Colonic mucosa (tissue), 4 donors: ENCODE measurements at places on chromosomes 4 and X. TPM values are rescaled to one million over a fixed set of nuclear protein-coding genes. Genes with fewer than 3 reads are reported as not detected.

DNA sequence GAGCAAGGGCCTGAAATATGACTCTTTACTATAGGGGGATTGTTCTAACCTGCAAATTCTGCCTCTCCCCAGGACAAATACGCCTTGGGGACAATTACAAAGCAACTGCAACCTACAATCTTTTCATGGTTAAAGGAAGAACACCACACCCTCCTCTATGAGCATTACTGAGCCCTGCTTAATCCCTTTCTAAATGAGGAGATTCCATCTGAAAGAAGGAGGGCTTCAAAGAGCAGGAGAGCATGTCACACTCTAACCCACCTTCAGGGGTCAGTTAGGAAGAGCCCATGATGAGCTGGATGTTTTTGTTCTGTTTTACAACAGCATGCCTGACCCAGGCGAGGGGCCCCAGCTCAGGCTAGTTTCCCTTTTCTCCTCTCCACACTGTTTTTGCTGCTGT, 134.0 kb upstream of the ANXA3 start:
- no peak overlapping the region for H3K4me3 ChIP-seq
- no peak for DNase-seq
- no peaks in the 10 kb centered on the region for H3K4me1 ChIP-seq
- no peaks in the 10 kb centered on the region for H3K27me3 ChIP-seq

GRCh38 chr4:82403725-82404124, 26.5 kb downstream of the HNRNPDL start:
- H3K4me3 ChIP-seq = no peak overlapping the region
- no peak for DNase-seq
- no peaks in the 10 kb centered on the region for H3K36me3 ChIP-seq
- H3K27me3 ChIP-seq = no peaks in the 10 kb centered on the region
- H3K27ac ChIP-seq = no peak overlapping the region

- no peaks in the 10 kb centered on the region for H3K4me1 ChIP-seq
- H3K36me3 ChIP-seq = no peaks in the 10 kb centered on the region
- H3K27me3 ChIP-seq = no peaks in the 10 kb centered on the region
Observed at GRCh38 chrX:130577431-130577830, 175.6 kb downstream of the RBMX2 start.

DNA sequence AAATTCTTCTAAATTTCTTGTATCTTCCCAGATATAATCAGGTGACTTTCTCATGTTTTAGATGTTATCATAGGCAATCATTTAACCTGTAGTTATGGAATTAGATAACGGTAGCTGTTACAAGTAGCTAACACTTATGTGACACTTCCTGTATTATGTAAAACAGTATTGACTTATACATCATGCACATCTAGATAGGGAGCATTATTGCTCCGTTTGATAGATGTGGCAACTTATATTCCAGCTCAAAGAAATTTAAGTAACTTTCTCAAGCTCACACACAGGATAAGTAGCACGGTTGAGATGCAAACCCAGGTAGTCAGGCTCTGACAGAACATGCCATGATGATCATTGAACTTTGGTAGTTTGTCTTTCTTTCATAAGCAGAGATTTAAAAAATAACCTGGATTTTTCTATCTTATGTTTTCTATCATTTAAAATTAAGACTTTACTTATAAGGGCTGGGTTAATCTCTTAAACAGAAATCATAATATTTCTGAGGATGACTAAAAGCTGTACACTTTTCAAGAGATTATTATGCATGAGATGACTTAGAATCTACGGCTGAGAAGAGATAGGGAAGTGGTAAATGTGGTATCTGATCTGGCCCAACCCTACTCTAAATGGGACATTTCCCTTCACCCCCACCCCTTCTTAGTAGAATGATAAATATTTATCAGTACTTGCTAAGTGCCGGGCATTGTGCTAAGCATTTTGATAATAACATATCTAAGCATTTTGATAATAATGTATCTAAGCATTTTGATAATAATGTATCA, 69.1 kb upstream of the HPGD start:
- no peaks in the 10 kb centered on the region for H3K36me3 ChIP-seq
- H3K4me1 ChIP-seq = no peaks in the 10 kb centered on the region
- DNase-seq = no peak
- H3K27ac ChIP-seq = no peak overlapping the region

- H3K4me1 ChIP-seq = no peaks in the 10 kb centered on the region
- H3K4me3 ChIP-seq = no peak overlapping the region
- no peaks in the 10 kb centered on the region for H3K27me3 ChIP-seq
- DNase-seq = no peak
- no peaks in the 10 kb centered on the region for H3K36me3 ChIP-seq
Observed at GRCh38 chr4:171793723-171794122, 19.5 kb upstream of the GALNTL6 start.

DNA sequence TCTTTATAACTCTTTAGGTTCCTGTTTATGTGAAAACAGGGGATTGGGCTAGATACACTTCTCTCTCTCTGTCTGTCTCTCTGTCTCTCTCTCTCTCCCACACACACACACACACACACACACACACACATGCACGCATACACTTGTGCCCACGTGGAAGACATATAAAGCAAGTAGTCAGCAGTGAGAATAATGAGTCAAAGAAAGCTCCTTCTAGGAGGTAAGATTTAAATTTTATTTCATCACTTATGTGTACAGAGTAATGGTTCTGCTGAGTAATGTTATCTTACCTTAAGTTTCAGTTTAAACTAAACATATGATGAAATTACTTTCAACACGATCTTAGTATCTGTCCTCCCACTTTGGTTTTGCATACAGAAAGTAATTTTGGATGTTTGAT, 243.0 kb upstream of the TEX13A start:
- no peak overlapping the region for H3K4me3 ChIP-seq
- DNase-seq = no peak
- no peak overlapping the region for H3K27ac ChIP-seq
- no peaks in the 10 kb centered on the region for H3K4me1 ChIP-seq
- H3K36me3 ChIP-seq = no peaks in the 10 kb centered on the region

DNA sequence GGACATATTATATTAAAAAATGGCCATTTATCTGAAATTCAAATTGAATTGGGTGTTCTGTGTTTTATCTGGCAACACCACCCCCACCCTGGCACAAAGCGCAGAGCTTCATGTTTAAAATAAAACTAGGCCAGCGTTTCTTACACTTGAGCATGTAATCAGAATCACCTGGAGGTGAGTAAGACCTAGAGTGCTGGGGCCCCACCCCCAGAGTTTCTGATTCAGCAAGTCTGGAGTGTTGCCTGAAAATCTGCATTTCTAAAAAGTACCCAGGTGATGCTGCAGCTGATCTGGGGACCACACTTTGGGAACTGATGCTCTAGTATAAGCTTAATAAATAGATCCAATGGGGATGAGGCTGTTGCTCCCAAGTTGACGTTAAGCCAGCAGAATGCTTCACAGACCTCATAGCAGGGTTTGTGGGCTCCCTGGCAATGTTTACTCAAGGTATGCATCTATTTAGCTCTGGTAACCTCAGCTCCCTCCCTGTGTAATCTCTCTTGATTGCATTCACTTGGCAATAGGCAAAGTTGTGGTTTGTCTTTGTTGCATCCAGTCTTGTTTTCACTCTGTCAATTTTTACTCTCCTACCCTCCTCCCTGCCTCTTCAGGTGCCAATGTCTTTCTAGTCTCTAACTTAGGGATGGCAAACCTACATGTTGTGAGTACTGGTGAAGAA, 99.8 kb upstream of the TEX13D start:
- no peaks in the 10 kb centered on the region for H3K4me1 ChIP-seq
- H3K4me3 ChIP-seq = no peak overlapping the region
- DNase-seq = no peak

GRCh38 chr4:69524706-69525105, 29.0 kb upstream of the UGT2B4 start:
- H3K4me3 ChIP-seq = no peak overlapping the region
- H3K27ac ChIP-seq = no peak overlapping the region

DNA sequence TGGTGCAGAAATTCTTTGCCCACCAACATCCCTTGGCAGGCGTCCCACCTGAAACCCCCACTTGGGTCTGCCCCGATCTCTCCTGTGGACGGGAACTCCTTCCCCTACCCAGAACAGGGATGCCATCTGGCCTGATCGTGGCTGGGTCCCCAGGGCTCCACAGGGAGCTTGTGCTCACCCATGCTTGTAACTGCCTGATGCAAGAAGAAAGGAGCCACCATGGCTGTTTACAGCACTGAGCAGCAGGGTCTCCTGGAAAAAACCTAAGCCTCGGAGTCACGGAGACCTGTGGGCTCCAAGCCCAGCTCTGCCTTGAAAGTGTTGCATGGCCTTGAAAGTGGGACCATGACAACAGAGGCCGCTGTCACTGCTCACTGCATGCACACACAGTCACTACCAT, 101.5 kb upstream of the AFAP1 start:
- H3K36me3 ChIP-seq = no peaks in the 10 kb centered on the region
- no peak overlapping the region for H3K27ac ChIP-seq
- H3K27me3 ChIP-seq = no peaks in the 10 kb centered on the region
- DNase-seq = no peak

DNA sequence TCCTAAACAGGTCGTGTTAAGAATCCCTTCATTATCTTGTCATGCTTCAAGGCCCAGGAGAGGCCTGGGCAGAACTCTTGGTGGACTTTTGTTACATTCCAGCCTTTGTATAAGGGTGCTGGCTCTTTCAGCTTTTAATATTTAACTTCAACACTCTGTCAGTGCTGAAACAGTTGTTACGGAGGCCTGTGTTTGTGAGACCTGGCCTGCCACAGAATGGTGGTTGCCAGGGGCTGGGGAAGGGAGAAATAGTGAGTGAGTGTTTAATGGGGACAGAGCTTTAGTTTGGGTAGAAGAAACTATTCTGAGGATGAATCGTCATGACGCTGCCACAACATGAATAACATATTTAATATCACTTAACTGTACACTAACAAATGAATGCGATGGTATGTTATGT, 1027.6 kb upstream of the PRKX start:
- H3K27ac ChIP-seq = no peak overlapping the region
- H3K27me3 ChIP-seq = no peaks in the 10 kb centered on the region
- DNase-seq = no peak
- no peaks in the 10 kb centered on the region for H3K36me3 ChIP-seq
- H3K4me1 ChIP-seq = no peaks in the 10 kb centered on the region
- H3K4me3 ChIP-seq = no peak overlapping the region

- no peak overlapping the region for H3K27ac ChIP-seq
- H3K4me1 ChIP-seq = no peaks in the 10 kb centered on the region
Observed at GRCh38 chr4:24729119-24729730, 66.1 kb upstream of the SOD3 start.

The UGT2B17 gene
- total RNA-seq = 561 TPM

The OPN1MW2 gene
- not detected for total RNA-seq

The PDE5A gene
- total RNA-seq = 17.6 TPM

The NALF2 gene
- total RNA-seq = 0.66 TPM

The SERPINA7 gene
- not detected for total RNA-seq

The RPS6KA3 gene
- 110 TPM for total RNA-seq

The CHRDL1 gene
- 2.2 TPM for total RNA-seq

The DCLK2 gene
- 3.1 TPM for total RNA-seq

The TMEM144 gene
- total RNA-seq = 28.6 TPM

The SNCA gene
- 5.7 TPM for total RNA-seq
